ENCODE measurements at places on chromosomes 1 and 21.

- no peak for DNase-seq
Observed at GRCh38 chr1:40256401-40257084, 1.5 kb upstream of the ZMPSTE24 start.

- DNase-seq = no peak
Observed at GRCh38 chr21:42127164-42128150, 56.3 kb downstream of the UMODL1 start.

DNA sequence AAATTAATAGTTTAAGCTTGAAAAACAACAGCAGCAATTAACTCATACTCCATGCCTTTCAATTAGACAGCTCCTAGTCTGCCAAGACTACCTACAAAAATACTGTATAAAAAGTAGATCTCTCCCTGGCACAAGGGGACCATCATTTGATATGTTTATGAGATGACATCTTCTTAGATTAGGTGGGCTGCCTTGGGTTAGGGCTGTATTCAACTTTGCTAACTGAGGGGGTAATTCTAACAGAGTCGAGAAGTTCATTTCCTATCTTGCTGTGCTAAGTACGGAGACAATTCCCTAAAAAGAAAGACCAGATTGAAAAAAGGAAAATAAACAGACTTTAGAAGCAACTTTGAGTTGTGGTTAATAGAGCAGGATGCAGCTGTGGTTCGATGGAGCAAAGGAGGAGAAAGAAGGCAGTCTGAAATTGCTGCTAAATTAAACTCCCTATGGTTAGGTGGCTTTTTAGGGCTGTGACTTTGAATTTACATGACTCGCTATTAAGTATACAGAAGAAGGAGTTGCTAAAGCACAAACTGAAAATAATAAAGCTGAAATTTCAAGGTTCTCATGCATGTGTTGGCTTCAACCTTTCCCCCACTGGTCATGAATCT, 75.4 kb downstream of the CDC7 start:
- no peak for DNase-seq

- DNase-seq = peak; percentile 52
Observed at GRCh38 chr21:29849735-29850176, 90.0 kb downstream of the GRIK1 start.

- DNase-seq = peak; percentile 43
Observed at GRCh38 chr1:156581661-156582387, 2.3 kb downstream of the TTC24 start.

DNA sequence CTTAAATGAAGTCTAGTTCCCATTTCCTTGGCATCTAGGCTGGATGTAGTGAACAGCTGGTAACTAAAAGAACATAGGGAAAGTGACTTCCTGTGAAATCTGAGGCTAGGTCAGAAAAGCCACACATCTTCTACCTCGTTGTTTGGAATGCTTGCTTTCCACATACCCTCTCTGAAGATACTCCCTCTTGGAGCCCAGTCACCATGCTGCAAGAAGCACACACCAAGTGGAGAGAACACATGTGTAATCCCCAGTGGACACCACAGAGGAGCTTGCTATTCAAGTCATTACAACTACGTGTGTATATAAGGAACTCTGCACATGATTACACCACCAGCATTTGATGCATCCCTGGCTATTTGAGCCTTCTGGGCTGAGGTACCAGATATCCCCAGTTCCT, 125.9 kb downstream of the RGS21 start:
- no peak for DNase-seq

DNA sequence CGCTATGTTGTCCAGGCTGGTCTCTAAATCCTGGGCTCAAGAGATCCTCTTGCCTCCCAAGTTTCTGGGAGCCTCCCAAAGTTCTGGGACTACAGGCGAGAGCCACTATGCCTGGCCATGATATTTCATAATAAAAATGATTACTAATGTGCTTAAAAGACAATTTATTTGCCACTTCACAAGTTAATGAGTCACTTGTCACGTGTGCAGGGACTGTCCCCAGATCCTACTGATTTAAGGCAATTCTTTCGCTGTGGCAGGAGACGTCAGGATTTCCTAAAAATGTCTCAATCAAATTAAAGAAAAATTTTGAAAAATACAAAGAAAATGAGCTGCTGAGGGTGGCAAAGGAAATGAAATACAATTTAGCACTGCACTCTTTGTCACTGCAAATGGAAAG, 43.5 kb downstream of the B3GALNT2 start:
- no peak for DNase-seq

- DNase-seq = no peak
Observed at GRCh38 chr1:19351873-19352272, 39.7 kb downstream of the SLC66A1 start.
